ENCODE measurements at places on chromosomes 3 and 15. TPM values are rescaled to one million over a fixed set of nuclear protein-coding genes. Genes with fewer than 3 reads are reported as not detected.
A peak's percentile ranks its signal among the peaks of the same experiment; 100 is the strongest.

Gene CADM2
- total RNA-seq: 11.4 TPM

Gene CEMIP
- 16.4 TPM for total RNA-seq

Gene ARGFX
- total RNA-seq: not detected

- H3K4me3 ChIP-seq: peak within 1 kb of the TSS; percentile 13
- no peaks in the 10 kb centered on the region for H3K27me3 ChIP-seq
- no peaks in the 10 kb centered on the region for H3K36me3 ChIP-seq
Observed at GRCh38 chr15:66565741-66566144, at the start of gene LCTL. LCTL (minus strand) TSS chr15:66565998; CDS start chr15:66565365, 633 bp downstream.

GRCh38 chr3:174883881-174884675, 24.9 kb downstream of the NAALADL2 start:
- no peak overlapping the region for H3K4me3 ChIP-seq
- DNase-seq: no peak
- no peaks in the 10 kb centered on the region for H3K4me1 ChIP-seq
- H3K27ac ChIP-seq: no peak overlapping the region
- H3K27me3 ChIP-seq: no peaks in the 10 kb centered on the region
- peaks cover 12% of the 10 kb centered on the region for H3K36me3 ChIP-seq

- H3K27me3 ChIP-seq: no peaks in the 10 kb centered on the region
- no peaks in the 10 kb centered on the region for H3K4me1 ChIP-seq
- H3K36me3 ChIP-seq: no peaks in the 10 kb centered on the region
Observed at GRCh38 chr3:172613845-172614244, 90.6 kb upstream of the TNFSF10 start.

Measured in type B pancreatic cell (in vitro differentiated cells).